ENCODE measurements at places on chromosomes 7 and 10.

GRCh38 chr7:29447828-29448227, 115.8 kb upstream of the PRR15 start:
- DNase-seq, result no peak

- no peak for DNase-seq
Observed at GRCh38 chr7:3277604-3278572, 23.2 kb upstream of the SDK1 start.

DNA sequence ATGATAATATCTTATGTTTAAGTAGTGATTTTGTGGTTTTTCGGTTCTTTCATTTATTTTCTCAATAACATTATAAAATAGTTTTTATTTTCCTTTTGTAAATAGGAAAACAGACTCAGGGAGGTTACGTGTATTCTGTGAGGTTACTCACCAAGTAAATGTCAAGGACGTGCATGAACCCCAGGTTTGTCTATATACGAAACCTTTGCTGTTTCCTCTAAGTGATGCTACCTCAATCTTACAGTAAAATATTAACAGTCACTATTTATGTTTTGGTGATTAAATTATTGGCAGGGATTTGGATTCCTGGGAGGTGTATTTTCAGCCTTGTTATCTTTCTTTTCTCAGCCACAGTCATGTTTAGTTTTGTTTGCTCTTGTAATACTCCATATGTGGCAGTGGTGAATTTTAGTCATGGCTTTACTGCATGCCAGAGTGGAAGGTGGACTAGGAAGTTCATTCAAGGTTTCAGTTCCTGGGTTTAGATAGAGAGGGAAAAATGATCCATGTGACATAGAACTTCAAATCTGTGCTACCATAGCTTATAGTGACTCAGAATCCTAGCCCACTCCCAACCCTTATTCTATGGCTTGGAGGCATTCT, 139.9 kb downstream of the ARL4A start:
- DNase-seq, result no peak

DNA sequence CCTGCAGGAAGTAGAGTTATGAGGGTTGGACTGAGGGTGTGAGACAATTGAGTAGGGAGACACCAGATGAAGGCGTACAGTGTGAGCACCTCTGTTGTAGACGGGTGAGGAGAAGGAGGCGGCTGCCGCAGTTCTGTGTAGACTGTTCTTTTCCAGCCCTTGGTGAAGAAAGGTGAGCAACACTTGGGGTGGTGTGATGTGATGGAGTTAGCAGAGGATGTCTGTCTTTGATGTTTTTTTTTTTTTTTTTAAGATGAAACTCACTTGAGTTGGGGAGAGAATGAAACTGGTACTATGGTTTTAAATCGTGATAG, 42.8 kb upstream of the RNF216 start:
- no peak for DNase-seq

DNA sequence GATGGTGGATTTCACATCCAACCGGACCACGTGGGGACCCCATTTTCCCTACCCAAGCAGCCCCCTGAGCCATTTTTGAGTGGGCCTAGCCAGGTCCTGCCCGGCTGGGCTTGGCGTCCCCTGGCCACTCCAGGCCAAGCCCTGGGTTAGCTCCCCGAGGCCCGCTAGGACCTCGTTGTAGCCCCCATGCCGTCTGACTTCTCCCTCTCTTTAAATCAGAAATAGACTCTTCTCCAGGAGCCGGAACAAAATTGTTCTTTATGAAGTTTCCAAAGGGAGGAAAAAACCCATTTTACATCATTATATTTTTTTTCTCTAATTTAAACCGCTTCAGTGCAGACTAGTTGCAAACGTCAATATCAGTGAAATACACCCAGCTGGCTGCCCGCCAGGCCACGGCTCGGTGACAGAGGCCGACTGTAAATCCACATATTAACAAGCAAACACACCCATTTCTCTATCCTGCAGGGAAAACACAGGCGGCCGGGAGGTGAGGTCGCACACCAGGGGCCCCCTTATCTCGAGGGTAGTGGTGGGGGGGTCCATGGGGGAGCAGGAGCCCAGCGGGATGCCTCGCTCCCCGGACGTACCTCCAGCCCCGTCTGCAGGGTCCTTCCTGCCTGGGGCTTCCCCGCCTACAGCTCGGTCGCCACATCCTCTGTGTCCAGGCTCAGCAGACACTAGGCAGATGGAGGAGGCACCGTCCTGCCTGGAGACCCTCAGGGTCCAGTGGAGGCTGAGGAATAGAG, 72.7 kb downstream of the ELFN1 start:
- no peak for DNase-seq

DNA sequence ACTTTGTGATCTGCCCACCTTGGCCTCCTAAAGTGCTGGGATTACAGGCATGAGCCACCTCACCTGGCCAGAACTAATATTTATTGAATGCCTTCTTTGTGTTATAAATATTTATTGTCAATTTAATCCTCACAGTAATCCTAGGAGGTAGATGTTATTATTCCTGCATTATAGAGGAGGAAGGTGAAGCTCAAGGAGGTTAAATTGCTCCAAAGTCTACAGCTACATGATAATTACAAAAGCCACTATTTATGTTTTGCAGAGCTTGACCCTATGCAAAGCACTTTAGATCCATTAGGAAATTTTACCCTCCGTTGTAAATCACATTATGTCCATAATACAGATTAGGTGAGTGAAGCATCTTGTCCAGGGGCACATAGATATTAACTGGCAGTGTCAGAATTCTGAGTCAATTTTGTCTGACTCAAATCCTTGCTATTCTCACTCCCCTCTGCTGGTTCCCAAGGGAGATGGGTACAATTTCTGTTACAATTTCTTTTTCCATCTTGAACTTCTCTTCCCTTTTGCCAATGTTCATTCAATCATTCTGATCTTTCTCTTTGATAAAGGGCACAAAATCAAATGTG, 25.7 kb upstream of the CDK14 start:
- no peak for DNase-seq

GRCh38 chr10:67696029-67696428, at the start of gene CTNNA3:
CTNNA3 (minus strand) TSS chr10:67696195.
- no peak for DNase-seq

- DNase-seq, result no peak
Observed at GRCh38 chr10:11401264-11402235, 209.9 kb downstream of the USP6NL start.

GRCh38 chr7:80768756-80769155, 130.3 kb downstream of the CD36 start:
- DNase-seq, result no peak

GRCh38 chr7:112566442-112567324, 85.9 kb downstream of the LSMEM1 start:
- no peak for DNase-seq

GRCh38 chr10:120131183-120131582, 238.7 kb downstream of the SEC23IP start:
- no peak for DNase-seq

DNA sequence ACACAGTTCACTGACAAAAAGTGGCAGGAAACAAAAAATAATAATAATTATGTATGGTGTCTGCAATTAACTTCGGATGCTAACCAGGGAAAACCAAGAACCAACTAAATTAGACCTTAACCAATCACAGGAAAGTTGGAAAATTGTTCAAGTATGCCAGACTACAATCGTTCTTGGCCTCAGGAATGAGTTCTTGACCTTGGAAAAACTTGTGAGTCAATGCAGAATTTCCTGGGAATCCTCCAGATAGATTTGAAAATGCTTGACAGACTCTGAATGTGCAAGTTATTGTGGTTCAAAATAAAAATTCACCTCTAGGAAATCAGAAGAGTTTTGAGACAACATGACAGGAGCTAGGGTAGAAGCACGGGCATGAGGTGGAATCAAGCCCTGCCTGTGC, 171.5 kb downstream of the C7orf25 start:
- no peak for DNase-seq

Measured in cortex of kidney (tissue), 1 donor.